CD4-positive, alpha-beta T cell treated with Interleukin-4 for 1 hour (primary cell): ENCODE measurements at places on chromosomes 6 and 20.

DNA sequence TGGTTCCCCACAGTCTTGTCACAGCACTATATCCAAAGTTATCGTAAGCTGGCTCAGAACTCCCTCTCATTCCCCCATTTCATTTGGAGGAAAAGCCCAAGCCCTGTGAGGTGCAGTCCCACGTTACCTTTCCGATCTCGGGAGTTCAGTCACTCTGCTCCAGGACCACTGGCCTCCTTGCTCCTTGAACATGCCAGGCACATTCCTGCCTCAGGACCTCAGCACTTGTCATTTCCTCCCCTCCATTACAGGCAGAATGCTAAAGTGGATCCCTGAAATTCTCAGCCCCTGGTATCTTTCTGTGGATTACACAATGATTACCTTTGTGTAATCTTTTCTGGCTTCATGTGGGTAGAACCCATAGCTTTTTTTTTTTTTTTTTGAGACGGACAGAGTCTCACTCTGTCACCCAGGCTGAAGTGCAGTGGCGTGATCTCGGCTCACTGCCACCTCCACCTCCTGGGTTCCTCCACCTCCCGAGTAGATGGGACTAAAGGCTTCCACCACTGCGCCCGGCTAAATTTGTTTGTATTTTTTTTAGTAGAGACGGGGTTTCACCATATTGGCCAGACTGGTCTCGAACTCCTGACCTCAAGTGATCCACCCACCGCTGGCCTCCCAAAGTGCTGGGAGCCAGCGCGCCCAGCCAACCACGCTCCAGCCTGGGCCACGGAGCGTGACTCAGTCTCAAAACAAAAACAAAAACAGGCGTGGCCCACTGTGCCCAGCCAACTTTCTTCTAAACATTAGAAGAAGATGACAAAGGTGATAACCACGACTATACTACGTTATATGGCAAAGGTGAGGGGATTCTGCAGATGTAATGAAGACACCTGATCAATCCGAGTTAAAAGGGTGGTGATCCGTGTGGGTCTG lies 4.0 kb upstream of the OXT start:
- no peak for DNase-seq

DNA sequence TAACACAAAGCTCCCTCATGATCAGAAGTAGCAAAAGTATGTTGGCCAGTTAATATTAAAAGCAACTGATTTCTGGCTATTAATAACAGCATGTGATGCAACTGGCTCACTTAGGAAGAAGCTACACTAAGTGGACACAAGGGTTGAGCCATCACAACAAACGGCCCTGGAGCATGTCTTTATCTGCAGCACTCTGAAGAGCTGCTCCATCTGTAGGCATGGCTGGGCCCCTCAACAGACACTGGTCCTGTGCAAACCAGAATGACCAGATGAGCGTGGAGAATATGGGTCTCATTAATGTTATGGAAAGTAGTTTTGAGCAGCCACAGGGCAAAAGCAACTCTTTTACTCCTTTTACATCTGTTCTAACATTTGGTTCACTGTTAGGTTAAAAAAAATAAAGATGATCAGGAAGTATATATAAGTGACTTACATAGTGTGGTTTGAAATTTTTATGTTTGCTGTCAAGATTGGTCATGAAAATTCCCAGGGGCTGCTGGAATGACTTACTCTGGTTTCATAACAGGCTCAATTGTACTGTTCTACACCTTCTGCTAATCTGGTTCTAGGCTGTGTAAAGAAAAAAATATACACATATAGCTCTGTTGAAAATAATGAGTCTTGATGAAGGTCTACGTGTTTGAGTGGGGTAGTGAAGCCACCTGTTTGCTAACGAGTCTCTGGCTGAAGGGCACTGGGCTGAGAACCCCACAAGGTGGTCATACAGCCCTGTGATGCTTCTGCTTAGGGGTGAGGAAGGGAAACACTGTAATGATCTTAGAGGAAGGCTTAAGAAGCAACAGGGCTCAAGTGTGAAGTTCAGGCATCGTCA lies 58.1 kb downstream of the INSM1 start:
- no peak for DNase-seq

- DNase-seq: peak; percentile 58
These were observed 17.5 kb upstream of the ZNF831 start for GRCh38 chr20:59145924-59146779.

DNA sequence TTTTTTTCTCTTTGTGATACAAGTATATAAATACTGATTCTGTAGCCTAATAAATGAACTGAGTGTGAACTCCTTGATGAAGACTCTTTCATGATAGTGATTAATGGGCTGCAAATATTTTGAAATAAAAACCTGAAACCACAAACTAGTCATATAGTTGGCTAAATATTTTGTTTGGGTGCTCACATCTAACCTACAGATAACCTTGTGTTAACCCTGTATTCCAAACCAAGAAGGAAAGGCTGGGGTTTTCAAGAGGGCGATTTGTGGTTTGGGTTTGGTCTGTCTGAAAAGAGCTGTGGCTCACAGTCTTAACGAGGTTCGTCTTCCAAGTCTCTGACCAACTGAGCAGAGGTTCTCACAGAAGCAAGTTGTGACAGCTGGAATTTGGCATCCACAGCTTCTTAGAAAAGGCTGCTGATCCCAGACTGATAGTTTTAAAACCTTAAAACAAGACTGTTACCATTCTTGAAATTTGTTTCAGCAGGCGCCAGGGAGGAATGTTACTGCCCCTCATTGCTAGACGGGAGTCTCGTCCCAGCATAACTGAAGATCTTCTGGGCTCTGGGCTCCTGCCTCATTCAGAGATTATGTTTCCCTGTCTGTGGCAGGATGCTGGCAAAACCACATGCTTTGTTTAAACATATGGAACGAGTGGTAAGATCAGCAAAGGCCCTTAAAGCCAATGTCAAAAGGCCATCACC lies 736.4 kb upstream of the MARCKS start:
- DNase-seq: no peak

- no peak for DNase-seq
These were observed 107.4 kb downstream of the PREX1 start for GRCh38 chr20:48720256-48720985.
